Stimulated activated CD8-positive, alpha-beta memory T cell treated with anti-CD3 and anti-CD28 coated beads, Interleukin-15, amount 100 ng/mL, for 4 hours (primary cell): ENCODE measurements at places on chromosomes 6 and 20.

DNA sequence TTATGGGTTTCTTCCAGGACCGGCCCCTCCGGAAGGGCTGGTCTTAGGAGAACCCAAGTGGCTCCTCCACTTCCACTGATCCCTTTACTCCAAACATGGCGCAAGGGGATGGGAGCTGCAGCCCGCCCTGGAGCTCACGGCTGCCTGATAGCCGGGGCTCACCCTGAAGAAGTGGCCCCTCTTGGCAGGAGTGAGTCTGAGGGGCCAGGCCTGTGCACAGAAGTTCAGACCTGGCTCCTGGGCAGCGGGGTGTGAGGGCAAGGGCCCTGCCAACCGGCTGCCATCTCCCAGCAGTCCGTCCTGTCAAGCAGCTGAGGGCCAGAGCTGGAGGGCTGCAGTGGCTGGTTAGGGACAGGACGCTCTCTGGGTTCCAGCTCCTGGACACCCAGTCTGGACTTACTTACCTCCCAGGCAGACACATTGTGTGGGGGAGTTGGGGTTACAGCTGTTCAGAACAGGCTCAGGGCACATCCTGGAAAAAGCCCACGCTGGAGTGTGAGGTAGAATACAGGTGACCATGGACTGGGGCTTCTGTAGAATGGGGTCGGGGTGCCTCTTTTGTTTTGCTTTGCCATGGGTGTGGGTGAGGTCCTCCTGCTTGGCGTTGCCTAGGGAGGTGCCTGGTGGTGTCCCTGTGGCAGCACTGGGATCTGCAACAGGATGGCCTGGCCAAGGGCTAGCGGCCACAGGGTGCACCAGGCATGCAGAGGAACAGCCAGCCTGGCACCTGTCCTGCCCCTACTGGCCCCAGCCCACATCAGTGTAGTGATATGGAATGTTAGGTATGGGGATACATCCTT, 88.4 kb downstream of the ASXL1 start:
- no peak for DNase-seq

GRCh38 chr20:294602-295001, 2.8 kb upstream of the ZCCHC3 start:
- no peak for DNase-seq

DNA sequence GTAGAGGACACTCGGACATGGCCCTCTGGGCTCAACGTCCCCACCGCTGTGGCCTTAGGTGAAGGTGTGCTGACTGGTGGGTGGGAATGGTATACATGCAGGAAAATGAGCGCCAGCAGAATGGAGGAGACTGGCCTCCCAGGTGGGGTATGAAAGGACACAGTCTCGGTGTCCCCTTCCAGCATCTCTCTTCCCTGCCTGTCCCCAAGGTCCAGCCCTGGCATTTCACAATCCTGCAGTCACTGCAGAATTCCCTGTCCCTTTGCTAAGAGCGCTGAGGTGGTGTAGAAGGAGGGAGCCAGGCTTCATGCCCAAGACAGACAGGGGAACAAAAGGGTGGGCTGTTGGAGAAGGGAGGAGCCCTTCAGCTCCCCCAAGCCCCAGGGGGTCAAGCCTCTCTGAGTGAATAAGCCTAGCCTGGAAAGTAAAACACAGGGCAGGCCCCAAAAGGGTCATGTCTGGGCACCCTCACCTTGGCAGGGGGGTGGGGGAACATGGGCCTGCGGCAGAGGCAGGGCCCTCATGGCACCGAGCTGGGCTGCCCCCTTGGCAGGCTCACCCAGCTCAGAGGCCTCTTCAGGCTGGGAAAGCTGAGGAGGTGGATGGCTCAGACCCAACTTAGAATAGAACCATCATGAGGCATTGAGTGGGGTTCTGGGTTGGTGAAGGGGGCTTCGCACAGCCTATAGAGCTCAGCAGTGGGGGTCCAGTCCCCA, 23.9 kb downstream of the TFEB start:
- no peak for DNase-seq

GRCh38 chr6:135145063-135145800, 35.9 kb upstream of the MYB start:
- DNase-seq: no peak

- DNase-seq: no peak
Observed at GRCh38 chr6:218153-219018, 73.9 kb upstream of the DUSP22 start.
